ENCODE measurements at places on chromosomes 13 and 19.

- no peak for DNase-seq
These were observed 28.3 kb downstream of the NUP58 start for GRCh38 chr13:25329706-25330105.

DNA sequence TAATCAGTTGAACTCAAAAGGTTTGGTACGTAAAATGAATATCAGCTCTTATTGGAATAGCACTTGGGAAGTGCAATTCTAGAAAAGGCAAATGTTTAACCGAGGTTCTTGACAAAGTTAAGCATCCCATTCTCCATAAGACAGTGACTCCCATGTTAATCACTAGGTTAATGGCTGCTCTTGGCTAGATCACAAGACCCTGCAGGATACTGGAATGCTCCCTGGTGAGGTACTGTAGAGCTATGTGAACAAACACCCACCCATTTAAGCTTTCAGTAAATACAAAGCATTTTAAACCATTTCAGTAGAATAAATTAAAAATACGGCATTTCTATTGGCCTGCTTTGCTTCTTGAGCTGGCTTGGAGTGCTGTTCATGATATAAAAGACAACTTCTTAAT, 56.5 kb downstream of the TDRD3 start:
- no peak for DNase-seq

GRCh38 chr19:38251564-38252051, 4.6 kb downstream of the PPP1R14A start:
- DNase-seq = no peak

GRCh38 chr13:53131361-53131760, 102.7 kb downstream of the OLFM4 start:
- DNase-seq = no peak

DNA sequence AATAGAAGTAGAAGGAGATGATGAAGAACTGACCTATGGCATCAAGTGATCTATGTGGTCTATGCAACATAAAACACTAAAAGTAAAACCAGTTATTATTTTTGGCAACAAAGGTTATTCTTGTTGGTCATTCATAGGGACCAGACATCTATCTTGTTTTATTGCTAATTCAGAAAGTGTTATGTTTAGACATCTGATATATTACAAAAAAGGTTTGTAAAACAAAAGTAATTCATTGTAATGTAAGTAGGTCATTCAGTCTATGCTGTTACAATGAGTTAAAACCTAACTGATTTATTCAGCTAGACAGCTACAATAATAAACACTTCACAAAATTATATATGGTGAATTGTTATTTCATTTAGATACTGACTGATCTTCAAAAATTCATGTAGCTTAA, 461.9 kb downstream of the PCDH17 start:
- no peak for DNase-seq

- no peak for DNase-seq
These were observed 10.6 kb downstream of the PKN1 start for GRCh38 chr19:14443632-14444216.

DNA sequence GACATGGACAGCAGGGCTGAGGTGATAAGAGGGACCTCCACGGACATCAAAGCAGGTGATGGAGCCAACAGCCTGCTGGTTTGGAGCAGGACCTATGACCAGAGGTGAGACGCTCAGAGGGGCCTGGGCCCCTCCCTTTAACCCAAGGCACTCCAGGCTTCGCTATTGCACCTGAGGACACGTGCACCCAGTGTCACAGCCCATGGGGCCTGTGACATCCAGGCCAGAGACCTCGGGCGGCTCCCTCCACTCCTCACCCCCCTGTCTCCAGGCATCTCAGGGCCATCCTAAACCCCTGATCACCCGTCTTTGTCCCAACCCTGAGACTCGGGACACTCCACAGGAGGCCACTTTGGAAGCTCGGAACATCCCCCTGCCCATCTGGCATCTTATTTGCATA, 12.9 kb downstream of the ADGRE5 start:
- no peak for DNase-seq

- DNase-seq = no peak
These were observed 4.4 kb upstream of the SIN3B start for GRCh38 chr19:16824658-16825311.

DNA sequence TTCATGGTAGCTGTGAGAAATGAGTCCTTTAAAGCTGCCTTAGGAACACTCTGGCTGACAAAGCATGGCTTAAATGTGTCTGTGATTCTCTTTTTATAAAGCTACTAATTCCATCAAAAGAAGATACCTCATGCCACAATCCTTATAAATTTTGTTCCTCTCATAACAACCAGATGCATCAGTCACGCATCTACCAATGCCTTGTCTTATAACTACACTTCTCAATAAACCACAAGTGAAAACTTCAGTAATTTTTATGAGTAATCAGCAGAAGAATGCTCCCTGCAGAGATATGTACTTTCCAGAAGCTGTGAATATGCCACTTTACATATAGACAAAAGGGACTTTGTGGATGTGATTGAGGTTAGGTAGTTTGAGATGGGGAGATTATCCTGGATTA, 147.8 kb downstream of the SUCLA2 start:
- DNase-seq = no peak

DNA sequence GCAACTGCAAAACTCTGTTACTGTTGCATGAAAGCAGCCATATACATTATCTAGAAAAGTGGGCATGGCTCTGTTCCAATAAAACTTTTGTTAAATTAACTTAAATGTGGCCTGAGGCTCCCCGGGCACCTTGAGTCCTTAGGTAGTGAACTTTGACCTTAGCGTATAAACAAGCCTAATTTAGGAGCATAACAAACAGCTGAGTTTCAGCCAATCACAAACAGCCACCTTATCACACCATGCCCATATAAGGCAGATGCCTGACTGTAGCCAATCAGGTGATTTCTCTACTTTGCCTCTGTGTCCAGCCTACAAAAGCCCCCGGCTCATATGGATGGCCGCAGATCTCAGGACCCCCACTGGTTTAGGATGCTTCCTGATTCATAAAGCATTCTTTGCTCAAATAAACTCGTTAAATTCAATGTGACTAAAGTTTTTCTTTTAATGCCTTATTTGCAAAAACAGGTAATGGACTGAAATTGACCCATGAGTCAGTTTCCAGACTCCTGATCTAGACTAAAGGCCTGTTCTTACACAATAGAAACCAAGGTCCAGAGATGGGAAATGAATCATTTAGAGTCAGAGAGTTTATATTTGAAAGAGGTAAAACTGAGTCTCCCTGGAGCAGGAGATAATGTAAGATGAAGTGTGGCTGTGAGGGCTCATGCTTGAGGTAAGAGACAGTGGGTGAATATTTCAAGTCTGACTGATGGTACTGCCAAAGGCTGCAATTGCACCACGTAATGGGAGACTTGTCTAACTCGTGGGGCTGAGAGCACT, 130.2 kb downstream of the FGF9 start:
- no peak for DNase-seq

DNA sequence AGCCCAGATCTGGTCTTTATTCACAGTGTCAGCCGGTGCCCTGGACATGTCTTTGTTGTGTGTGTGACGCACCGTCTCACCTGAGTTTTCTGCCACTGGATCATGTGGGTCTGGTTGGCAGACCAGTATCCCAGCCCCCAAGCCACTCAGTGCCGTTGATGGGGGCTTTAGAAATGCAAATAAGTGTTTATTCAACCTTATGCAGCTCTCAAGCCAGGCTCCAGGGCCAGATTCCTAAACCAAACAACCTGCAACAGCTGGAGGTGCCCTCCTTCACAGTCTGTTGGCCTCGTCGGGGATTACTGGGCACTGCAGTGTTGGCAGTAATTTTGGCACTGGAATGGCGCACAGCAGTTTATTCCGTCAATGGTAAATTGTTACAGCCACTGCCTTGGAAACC, 21.6 kb downstream of the FAM124A start:
- DNase-seq = no peak

- no peak for DNase-seq
These were observed 1198.2 kb upstream of the PCDH9 start for GRCh38 chr13:68428292-68428691.

- no peak for DNase-seq
These were observed 13.1 kb downstream of the CCDC97 start for GRCh38 chr19:41323023-41323422.

- no peak for DNase-seq
These were observed 418.1 kb upstream of the ARGLU1 start for GRCh38 chr13:106986033-106986484.

- peak; percentile 44 for DNase-seq
These were observed 1.1 kb upstream of the MED26 start for GRCh38 chr19:16628984-16629691.

GRCh38 chr13:22262001-22262885, 591.4 kb downstream of the FGF9 start:
- no peak for DNase-seq
